ENCODE measurements at places on chromosomes 2 and 18.

DNA sequence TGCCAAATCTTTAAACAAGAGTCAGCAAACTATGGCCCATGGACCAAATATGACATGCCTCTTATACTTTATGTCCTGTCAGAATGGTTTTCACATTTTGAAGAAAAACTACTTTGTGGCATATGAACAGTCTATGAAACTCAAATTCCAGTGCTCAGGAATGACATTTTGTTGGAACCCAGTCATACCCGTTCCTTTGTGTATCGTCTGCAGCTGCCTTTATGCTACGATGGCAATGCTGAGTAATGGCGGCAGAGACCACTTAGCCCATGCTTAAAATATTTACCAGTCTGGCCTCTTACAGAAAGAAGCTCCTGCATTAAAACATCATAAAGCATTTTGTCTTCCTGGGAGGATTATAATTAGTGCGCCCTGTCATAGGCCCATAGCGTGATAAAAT lies 140.5 kb upstream of the FHL2 start:
- no peak for DNase-seq

DNA sequence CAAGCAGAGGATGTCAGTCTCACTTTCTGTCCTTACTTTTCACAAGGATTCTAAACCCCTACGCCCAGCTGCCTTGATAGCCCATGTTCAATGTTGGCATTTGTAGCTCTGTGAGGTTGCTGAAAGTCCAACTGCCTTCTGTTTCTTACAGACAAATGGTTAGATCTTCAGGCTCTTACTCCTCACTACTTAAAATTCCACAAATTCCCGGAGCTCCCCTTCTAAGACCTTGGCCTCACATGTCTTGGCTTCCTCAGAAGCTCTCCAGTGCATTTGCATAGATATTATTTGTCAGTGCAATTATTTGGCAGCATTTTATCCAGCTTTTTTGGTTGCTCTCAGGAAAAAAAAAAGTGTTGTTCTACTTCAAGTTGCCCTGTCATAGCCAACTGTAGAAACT lies 453.7 kb upstream of the CELF4 start:
- no peak for DNase-seq

GRCh38 chr2:162014751-162015150 lies 59.3 kb downstream of the DPP4 start:
- no peak for DNase-seq

- no peak for DNase-seq
Observed at GRCh38 chr2:157364257-157364974, 38.8 kb upstream of the ERMN start.

Data from thoracic aorta (tissue), 2 donors.